ENCODE measurements at places on chromosomes 2 and 18.

DNA sequence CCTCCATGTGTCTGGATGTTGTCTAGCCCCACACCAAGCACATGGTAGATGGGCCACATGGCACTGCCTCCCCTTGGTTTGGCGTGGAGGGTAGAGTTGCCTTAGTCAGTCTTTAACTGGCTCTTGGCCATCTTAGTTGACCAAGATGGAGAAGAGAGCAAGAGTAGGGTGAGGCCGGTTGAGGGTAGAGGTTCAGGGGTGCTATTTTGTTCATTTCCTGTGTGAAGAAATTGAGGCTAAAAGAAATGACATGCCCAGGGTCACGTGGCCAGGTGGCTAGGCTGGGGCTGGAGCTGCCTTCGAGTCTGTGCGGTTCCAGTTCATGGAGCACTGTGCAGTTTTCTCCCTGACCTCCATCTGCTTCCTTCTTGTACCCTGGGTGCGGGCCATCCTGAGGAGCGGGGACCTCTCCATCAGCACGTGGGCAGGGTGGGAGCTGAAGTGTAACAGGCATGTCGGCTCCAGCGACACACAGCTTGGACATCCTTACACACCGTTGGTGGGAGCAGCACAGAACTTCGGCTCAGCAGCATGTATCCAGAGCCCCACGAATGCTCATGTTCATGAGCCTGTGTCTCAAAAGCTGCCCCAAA is 213.2 kb downstream of the GBX2 start:
- no peak for DNase-seq

- no peak for DNase-seq
These were observed 51.5 kb downstream of the TMEM18 start for GRCh38 chr2:625415-626333.

DNA sequence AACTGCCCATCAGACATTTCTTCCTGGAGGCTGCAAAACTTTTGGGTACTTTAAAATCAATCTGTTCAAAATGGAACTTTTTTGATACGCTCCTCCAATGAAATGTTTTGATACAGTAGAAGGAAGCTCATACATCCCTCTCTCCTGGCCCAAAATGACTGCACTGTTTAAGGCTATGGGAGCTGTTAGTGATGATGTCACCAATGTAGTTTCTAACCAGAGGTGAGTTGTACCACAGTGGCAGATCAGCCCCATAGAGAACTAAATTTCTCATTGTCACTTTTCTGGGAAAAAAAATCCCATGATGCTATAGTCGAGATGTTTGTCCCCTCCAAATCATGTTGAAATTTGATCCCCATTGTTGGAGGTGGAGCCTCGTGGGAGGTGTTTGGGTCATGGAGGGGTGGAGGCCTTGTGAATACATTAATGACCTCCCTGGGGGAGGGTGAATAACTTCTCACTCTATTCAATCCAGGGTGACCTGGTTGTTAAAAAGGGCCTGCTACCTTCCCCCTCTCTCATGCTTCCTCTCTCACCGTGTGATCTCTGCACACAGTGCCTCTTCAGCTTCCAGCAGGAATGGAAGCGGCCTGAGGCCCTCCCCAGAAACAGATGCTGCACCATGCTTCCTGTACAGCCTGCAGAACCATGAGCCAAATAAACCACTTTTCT is 117.4 kb upstream of the NPAS2 start:
- no peak for DNase-seq

DNA sequence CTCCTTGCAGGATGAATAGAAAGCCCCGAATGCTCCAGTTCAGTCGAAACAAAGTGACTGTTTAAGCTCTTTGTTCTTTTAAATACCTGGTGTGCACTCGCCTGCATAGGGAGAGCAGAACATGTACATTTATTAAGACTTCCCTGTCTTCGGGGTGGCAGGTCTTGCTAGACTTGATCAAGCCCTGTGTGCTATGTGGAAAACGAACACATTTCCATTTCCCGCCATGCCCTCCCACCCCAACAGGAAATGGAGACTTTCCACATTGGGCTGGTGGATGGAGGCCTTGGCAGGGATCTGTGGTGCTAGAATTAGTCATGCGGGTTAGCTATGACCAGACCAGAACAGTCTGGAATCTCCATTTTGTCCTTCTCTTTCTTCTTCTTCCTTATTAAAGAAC is 321.0 kb upstream of the THSD7B start:
- DNase-seq, result peak; percentile 26

- no peak for DNase-seq
These were observed 76.2 kb upstream of the NPAS2 start for GRCh38 chr2:100743741-100744140.

DNA sequence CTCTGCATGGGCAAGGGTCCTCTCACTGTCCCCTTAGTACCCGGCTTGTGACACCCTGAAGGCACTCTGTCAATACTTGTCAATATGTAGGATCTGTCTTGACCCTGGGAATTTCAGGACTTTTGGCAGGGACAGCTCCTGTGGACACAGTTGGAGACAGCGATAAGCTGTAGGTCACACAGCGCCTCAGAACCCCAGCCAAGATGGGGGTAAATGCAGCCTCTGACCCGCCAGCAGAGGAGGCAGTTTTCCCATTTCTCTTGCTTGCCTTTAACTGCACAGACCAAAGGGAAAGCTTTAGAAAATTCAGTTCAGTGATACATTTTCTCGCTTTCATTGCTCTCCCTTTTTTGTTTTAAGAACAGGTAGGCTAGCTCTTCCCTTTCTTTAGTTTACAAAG is 54.8 kb upstream of the KLHL29 start:
- no peak for DNase-seq

DNA sequence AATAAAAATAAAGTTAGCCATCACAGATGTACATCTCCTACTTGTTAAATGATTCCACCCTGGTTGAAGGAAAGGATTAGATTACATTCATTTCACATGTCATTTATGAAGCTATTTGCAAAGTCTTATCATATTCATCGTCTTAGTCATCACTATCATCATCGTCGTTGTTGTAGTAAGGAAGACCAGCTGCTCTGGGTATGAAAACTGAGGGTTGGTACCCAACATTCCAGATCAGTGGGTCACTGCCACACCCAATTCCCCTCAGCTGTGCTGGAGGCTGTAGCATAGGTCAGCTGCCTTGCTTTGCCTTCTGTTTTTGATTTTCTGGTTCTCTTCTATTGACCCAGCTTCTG is 20.9 kb upstream of the CCBE1 start:
- DNase-seq, result no peak

DNA sequence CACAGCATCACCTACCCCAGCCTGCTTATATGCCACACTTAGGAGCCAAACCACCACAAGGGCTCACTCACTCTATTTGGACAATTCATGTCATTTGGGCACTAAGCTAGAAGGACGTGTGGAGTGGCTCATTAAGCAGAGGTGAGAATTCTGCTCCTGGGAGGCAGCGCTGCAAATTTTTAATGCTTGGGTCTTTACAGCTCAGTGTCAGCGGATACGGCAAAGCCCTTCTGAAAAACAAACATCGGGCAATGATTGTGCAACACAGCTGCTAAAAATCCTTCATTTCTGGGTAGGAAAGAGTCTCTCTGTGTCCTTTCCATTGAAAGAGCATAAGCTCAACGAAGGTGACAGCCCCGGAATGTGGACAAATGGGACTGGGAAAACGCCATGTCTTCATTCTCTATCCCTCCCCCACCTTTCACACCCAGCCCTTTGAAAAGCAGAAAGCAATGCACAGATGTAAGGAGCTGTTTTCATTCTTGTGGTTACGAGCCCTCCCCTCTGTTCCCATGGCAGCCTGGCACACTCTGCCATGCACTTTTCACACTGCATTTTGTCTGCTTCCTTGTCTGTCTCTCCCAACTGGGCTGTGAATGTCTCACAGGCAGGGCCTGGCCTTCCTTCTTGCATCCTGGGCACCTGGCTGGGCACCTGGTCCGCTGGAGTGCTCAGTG is 16.0 kb downstream of the TMEM177 start:
- peak; percentile 50 for DNase-seq

DNA sequence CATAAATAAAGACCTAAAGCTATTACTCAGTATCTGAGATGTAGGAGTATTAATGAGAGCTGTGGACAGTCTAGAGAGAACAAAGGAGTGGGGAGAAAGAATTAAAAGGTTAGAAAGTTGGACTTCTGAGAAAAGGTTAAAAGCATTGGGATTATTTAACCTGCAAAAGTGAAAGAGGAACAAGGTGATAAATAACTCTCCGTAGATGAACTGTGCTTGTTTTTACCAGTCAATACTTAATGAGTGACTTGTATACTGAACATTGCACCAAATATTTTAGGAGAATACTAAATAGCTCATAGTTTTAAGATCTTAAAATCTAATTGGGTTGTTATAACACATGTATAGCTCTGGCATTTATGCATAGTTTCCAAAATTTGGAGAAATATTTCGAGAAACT is 137.5 kb downstream of the GPD2 start:
- no peak for DNase-seq

DNA sequence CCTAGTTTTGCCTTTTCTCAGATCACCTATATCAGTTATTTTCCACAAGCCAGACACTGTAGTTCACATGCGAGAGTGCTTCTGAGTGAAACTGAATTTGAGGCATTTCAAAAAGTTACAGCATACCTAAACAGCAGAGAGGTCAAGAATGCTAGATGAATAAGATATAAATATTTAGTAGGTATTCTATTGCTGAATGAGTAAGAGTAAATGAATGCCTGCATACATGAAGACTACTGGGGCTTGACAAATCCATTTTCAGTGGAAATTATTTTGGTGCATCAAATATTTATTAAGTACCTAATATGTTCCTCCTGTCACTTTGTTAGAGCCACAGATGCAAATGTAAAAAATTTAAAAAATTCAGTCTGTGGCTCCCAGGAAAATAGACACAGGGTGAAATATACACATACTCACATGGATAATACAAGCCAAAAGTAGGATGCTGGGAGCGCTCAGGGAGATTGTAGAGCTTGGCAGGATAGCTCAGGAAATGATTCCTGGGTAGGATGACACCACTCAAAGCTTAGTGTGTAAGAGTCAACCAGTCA is 27.6 kb upstream of the CDC42EP3 start:
- DNase-seq, result no peak

GRCh38 chr2:47631792-47632398 is 151.1 kb upstream of the MSH6 start:
- DNase-seq, result no peak

- DNase-seq, result peak; percentile 57
These were observed 128.8 kb upstream of the MSH6 start for GRCh38 chr2:47653902-47654789.

GRCh38 chr18:47485221-47485797 is 233.8 kb upstream of the SKOR2 start:
- no peak for DNase-seq

DNA sequence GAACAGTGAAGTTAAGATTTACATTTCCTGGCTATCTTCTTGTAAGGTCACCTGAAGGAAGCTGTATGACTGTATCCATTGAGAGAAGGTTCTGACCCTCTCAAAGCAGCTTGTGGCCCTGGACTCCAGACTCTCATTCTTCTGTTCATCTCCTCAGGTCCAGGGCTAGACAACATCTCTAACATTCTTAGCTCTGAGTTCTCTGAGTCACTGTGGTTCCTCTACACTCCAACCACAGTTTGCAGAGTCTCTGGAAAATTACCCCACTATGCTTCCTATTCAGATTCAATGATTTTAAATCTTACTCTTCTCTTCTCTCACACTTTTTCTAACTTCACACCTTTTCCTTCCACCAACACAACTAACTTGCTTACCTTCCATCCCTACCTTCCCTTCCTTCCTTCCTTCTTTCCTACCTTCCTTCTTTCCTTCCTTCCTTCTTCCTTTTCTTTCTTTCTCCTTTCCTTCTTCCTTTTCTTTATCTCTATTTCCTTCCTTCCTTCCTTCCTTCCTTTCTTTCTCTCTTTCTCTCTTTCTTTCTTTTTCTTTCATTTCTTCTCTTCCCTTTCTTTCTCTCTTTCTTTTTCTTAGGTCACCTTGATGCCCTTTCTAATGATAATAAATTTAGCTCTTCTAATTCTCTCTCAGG is 824.3 kb upstream of the ZEB2 start:
- DNase-seq, result no peak
